Right lobe of liver (tissue), 6 donors: ENCODE measurements at places on chromosomes 12 and 14. TPM values are rescaled to one million over a fixed set of nuclear protein-coding genes. Genes with fewer than 3 reads are reported as not detected.

NYNRIN gene
- total RNA-seq: 2.9 TPM

TESPA1 gene
- total RNA-seq: 1.2 TPM

TAS2R20 gene
- 1.9 TPM for total RNA-seq

GON7 gene
- total RNA-seq: 5.7 TPM

SLC4A8 gene
- total RNA-seq: 0.20 TPM

BICD1 gene
- 4.9 TPM for total RNA-seq

MYO1H gene
- not detected for total RNA-seq

SLC17A8 gene
- total RNA-seq: 0.11 TPM

KRT79 gene
- total RNA-seq: not detected

TAS2R9 gene
- not detected for total RNA-seq

GSG1 gene
- total RNA-seq: not detected

PLEKHG7 gene
- total RNA-seq: 0.15 TPM

RNASE9 gene
- not detected for total RNA-seq

SPIC gene
- 2.3 TPM for total RNA-seq

PLEKHA5 gene
- 18.7 TPM for total RNA-seq

RTL1 gene
- not detected for total RNA-seq

NOS1 gene
- total RNA-seq: 0.05 TPM

POTEM gene
- total RNA-seq: not detected

C12orf56 gene
- total RNA-seq: not detected

AP4S1 gene
- total RNA-seq: 4.4 TPM

COPZ1 gene
- total RNA-seq: 71.0 TPM

CLEC1B gene
- 9.0 TPM for total RNA-seq

RPAP3 gene
- total RNA-seq: 11.0 TPM

ENTPD5 gene
- total RNA-seq: 97.1 TPM

SLC25A21 gene
- total RNA-seq: 0.09 TPM

BLTP3B gene
- total RNA-seq: 26.1 TPM

ANKRD33 gene
- 2.1 TPM for total RNA-seq

ADCK1 gene
- 5.6 TPM for total RNA-seq

ADCY6 gene
- total RNA-seq: 10.9 TPM

ESR2 gene
- not detected for total RNA-seq

CEBPE gene
- 0.13 TPM for total RNA-seq

PCED1B gene
- 0.74 TPM for total RNA-seq

LYZ gene
- total RNA-seq: 19.4 TPM

REP15 gene
- 0.75 TPM for total RNA-seq

MMP14 gene
- 26.0 TPM for total RNA-seq

IFNG gene
- total RNA-seq: not detected

CLEC6A gene
- not detected for total RNA-seq

AQP6 gene
- total RNA-seq: 0.31 TPM

LRTM2 gene
- total RNA-seq: not detected

VCPKMT gene
- 2.0 TPM for total RNA-seq

NANOG gene
- 0.06 TPM for total RNA-seq

SOCS4 gene
- total RNA-seq: 7.7 TPM

GPR68 gene
- total RNA-seq: not detected

ANO4 gene
- not detected for total RNA-seq

LIN7A gene
- 20.8 TPM for total RNA-seq

SGPP1 gene
- total RNA-seq: 18.9 TPM

KCNC2 gene
- total RNA-seq: not detected

GPRC5D gene
- not detected for total RNA-seq

ADAM21 gene
- not detected for total RNA-seq

ANKS1B gene
- 1.9 TPM for total RNA-seq

CEP290 gene
- 4.2 TPM for total RNA-seq
